ENCODE measurements at places on chromosomes 12 and 14. TPM values are rescaled to one million over a fixed set of nuclear protein-coding genes. Genes with fewer than 3 reads are reported as not detected.

Gene RTL1
- total RNA-seq: not detected

Gene BCL11B
- 0.14 TPM for total RNA-seq

Gene IRAK3
- 9.4 TPM for total RNA-seq

Gene EXOC3L4
- not detected for total RNA-seq

Gene PTPRB
- total RNA-seq: 98.7 TPM

Gene FKBP4
- total RNA-seq: 53.5 TPM

Gene REP15
- 1.3 TPM for total RNA-seq

Gene SELPLG
- 0.07 TPM for total RNA-seq

Gene SERPINA1
- total RNA-seq: not detected

Gene TMEM132D
- not detected for total RNA-seq

Gene TRIP11
- total RNA-seq: 47.6 TPM

Gene AKAP3
- 0.79 TPM for total RNA-seq

Gene CALCOCO1
- 58.7 TPM for total RNA-seq

Gene KRT82
- total RNA-seq: not detected

Gene SYCP3
- total RNA-seq: under 0.01 TPM

Gene INF2
- total RNA-seq: 48.9 TPM

All from pulmonary artery endothelial cell (primary cell).